ENCODE measurements at places on chromosomes 7 and 10.
A peak's percentile ranks its signal among the peaks of the same experiment; 100 is the strongest.

DNA sequence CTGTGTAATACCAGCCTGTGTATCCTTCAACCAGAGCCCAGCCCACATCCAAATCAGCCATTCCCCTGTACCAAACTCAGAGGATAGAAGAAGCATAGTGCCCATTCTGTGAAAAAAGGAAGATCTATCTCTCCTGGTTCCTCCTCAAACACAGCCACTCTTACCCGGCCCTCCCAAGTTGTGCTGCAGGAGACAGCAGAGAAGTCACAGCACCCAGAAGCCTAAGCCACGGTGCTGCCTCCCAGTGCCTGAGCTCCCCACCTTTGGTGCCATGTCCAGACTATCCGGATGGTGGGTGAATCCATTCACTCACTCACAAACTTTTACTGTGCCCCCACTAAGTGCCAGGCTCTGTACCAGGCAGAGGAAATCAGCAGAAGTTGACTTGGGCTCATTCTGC, 166.0 kb upstream of the ZMIZ1 start:
- DNase-seq, result no peak

- DNase-seq, result peak; percentile 80
Measured at GRCh38 chr7:151017953-151018420, 6.3 kb downstream of the ATG9B start.

- no peak for DNase-seq
Measured at GRCh38 chr7:4042402-4043045, 639.6 kb upstream of the FOXK1 start.

- no peak for DNase-seq
Measured at GRCh38 chr10:35638101-35638500, 4.0 kb downstream of the FZD8 start.

DNA sequence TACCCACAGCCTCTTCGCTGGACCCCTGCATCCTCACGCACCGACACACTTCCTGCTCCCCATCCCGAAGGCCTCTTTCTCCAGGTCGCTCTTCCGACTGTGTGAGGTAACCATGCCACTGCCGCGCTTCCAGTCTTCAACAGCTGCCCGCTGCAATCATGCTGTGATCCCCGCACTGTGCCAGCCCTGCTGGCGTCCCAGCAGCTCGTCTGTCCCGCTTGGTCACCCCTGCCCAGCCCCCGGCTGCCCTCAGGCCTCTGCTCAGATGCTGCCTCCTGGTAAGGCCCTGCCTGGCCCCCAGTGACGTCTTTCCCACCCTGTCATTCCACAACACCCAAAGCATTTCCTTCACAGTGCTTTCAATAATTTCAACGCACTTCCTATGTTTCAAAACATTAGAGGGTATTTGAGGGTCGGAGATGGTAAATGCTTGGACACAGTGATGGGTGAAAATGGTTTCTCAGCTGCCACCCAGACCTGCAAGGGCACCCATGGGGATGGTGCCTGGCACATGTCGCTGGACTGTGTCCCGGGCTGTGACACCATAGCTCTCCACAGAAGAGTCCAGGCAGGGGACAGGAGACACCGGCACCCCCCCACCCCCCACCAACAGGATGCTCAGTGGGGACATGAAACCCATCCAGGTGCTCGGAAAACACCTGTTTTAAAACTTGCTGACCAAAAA, 125.2 kb downstream of the MAD1L1 start:
- DNase-seq, result no peak

- no peak for DNase-seq
Measured at GRCh38 chr10:25175527-25176420, 973 bp downstream of the GPR158 start.

- DNase-seq, result no peak
Measured at GRCh38 chr10:59954296-59954695, 47.9 kb upstream of the CCDC6 start.

DNA sequence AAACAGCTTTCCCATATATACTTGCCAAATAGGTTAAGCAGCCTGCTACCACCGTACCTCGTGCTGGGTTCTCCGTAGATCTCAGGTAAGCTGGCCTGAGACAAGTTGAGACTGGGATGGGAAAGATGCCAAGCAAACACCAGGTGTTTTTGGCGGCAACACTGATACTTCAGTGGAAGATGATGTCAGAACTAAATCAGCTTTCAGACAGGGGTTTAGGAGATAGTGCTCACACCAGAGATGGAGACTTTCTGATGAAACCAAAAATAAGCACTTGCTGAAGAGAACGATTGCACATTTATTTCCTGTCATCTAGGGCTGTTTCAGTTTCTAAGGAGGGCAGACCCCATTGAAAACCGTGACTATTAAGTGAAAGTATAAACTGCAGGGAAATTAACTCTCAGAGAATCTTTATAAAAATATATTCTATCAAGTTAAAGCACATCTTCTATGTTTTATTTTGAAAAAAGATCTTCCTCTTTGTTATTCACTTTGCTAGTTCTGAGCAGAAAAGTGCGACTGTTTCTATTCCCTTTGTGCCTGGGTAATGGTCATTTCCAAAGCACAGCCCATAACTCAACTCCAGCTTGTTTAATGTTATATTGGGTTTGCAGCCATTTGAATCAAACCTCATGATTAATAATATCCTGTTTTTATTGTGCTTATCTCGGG, 149.9 kb downstream of the CPED1 start:
- no peak for DNase-seq

- no peak for DNase-seq
Measured at GRCh38 chr7:80848841-80849240, 70.0 kb downstream of the SEMA3C start.

- no peak for DNase-seq
Measured at GRCh38 chr10:5525561-5526341, 990 bp downstream of the CALML3 start.

GRCh38 chr7:3154317-3154716, 110.7 kb upstream of the CARD11 start:
- no peak for DNase-seq

DNA sequence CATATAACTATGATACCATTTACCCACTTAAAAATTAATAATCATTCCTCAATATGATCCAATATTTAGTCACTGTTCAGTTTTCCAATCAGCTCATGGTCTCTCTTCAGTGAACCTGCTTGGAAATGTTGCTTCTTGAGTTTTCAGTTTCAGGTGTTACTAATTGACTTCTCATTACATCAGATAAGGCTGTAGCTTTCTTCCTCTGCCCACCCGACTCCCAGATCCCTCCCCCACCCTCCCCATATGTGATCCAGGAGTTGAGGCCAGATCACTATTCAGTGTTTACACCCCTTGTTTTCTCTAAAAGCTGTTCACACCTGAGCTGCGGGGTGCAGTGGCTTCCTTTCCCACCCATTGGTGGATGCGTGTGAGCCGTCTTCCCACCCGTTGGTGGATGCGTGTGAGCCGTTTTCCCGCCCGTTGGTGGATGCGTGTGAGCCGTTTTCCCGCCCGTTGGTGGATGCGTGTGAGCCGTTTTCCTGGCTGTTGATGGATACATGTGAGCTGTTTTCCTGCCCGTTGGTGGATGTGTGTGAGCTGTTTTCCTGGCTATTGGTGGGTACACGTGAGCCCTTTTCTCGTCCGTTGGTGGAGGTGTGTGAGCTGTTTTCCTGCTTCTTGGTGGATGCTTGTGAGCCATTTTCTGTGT, 3.2 kb upstream of the MTG1 start:
- DNase-seq, result no peak

GRCh38 chr10:4512671-4513240, 313.3 kb upstream of the AKR1E2 start:
- DNase-seq, result peak; percentile 54

- DNase-seq, result no peak
Measured at GRCh38 chr10:114400091-114400490, 4.2 kb downstream of the AFAP1L2 start.

DNA sequence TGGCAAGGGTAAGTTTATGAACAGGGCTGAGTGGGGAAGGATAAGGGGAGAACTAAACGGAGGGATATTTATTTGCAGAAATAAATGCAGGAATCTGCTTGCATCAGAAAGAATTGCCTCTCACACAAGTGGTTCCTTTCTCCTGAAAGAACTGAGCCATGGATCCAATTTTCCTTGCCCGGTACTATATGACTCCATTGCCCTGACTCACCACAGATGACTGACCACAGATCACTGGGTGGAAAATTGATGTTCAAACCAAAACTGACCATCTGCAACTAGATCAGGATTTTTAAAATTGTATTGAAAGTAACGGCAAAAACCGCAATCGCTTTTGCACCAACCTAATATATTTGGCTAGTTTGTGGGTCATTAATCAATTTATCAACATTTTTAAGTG, 6.2 kb upstream of the MACC1 start:
- no peak for DNase-seq

- no peak for DNase-seq
Measured at GRCh38 chr10:28631896-28632583, 45.3 kb upstream of the BAMBI start.
